ENCODE measurements at places on chromosomes 5 and 9. TPM values are rescaled to one million over a fixed set of nuclear protein-coding genes. Genes with fewer than 3 reads are reported as not detected.

Gene FOXD4
- total RNA-seq = 0.21 TPM

Gene FBP2
- total RNA-seq = not detected

Gene IFNA13
- total RNA-seq = not detected

Gene TEX48
- total RNA-seq = not detected

Gene DRD1
- total RNA-seq = not detected

Gene MAN1B1
- total RNA-seq = 62.8 TPM

Gene TRIM14
- total RNA-seq = 19.6 TPM

Gene CCDC183
- total RNA-seq = 0.42 TPM

Gene LVRN
- total RNA-seq = 0.49 TPM

Gene ANKS6
- 11.5 TPM for total RNA-seq

Gene PCDHGB6
- total RNA-seq = 1.1 TPM

Gene WDR38
- total RNA-seq = not detected

Gene ANKRD34B
- total RNA-seq = not detected

Gene POLR3G
- total RNA-seq = 26.1 TPM

Gene CAMK2A
- total RNA-seq = not detected

Gene COX7C
- total RNA-seq = 753 TPM

Gene KIF27
- total RNA-seq = 1.8 TPM

Gene MED7
- total RNA-seq = 6.2 TPM

Gene PCDHA12
- not detected for total RNA-seq
